ENCODE measurements at places on chromosomes 12 and 14.

- no peak for DNase-seq
Measured at GRCh38 chr12:2618291-2618995, 176.3 kb upstream of the FKBP4 start.

GRCh38 chr12:113470871-113471618 is 626 bp downstream of the LHX5 start:
- no peak for DNase-seq

GRCh38 chr12:32106517-32107358 is at the start of gene BICD1:
Gene BICD1 (plus strand): TSS chr12:32106847. CDS start chr12:32107332, 485 bp downstream.
- DNase-seq = peak; percentile 73

DNA sequence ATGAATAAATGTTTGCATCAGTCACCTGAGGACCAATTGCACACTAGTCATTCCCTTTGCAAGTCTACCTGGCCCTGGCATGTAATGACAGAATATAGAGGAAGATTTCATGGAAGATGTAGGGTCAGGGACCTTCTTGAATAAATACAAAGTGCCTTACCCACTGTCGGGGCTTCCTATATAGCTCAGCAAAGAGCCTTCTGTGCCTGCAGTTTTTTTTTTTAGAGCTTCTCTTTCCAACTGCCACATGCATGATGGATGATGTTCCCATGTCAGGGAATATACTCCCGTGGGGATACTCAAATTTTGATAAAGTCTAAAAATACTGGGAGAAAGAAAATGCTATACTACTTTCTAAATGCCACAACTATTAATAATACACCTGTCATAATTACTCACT is 176.7 kb downstream of the ADCK1 start:
- DNase-seq = no peak

DNA sequence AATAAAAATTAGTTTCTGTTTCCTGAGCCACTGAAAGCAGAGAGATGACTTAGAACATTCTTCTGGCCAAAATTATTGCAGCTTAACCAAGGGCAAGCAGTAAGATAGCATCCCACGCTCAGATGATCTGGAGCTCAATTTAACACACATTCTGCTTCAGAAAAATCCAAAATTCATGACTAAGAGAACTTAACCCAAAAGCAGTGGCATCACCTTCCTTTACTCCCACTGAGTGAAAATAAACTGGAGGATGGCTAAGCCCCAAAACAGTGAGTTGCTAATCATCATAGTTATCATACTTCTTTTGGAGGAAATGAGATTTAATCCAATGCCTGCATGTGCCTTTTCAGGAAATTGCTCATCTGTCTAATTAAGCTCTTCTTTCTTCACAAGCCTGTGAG is 195.4 kb downstream of the DUSP6 start:
- no peak for DNase-seq

DNA sequence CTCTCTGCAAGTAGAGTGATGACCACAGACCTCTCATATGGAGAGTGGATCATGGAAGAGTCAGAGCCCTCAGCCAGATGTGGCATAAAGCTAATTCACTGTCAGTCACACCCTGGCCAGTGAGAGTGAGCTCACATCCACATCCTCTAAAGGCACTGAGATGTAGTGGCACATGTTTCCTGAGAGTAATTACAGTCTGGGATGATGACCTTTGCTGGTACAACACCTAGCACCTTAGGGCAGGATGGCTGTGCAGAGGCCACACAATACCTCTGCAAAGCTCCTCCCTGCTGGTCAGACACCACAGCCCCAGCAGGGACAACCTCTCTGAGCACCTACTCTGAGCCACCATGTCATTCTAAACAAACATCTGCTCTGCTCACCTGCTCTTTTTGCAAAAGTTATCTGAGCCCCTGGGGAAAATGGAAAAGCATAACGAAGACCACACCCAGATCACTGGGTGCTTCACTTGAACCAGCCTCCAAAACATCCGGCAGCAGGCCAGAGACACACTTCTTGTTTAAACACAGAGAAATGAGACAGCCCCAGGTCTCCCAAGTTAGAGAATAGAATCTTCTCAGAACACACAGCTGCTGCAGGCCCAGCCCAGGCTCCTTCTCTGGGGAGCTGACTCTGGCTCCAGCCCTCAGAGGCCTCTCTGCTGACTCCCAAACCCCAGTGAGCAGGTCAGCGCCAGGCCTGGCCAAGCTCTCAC is 30.3 kb downstream of the PITPNM2 start:
- no peak for DNase-seq

- no peak for DNase-seq
Measured at GRCh38 chr12:22231078-22231477, 103.4 kb downstream of the ST8SIA1 start.

DNA sequence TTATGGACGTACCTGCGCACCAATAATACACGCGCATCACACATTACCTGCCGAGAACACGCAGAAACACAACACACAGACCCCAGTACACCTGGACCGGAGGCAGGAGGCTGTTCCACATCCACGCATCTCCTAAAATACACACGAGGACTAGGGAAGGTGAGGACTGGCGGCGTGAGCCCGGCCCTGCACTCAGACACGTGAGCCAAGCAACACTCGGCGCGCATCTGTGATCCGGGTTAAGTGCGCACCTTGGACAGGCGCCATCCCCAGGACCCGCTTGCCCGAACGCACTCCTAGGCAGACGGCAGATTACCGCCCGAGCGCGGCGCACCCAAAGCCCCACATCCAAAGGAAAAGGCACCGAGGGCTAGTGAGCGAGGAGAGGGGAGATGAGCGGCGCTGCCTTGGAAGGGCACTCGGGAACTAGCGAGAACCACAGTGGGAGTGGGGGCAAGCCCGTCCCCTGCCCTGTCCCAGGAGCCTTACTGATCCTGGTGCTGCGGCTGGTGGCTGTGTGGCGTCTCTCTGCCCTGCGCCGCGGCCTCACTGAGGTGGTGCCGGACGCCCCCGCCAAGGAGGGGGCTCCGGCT is 417 bp downstream of the GLS2 start:
- DNase-seq = no peak

DNA sequence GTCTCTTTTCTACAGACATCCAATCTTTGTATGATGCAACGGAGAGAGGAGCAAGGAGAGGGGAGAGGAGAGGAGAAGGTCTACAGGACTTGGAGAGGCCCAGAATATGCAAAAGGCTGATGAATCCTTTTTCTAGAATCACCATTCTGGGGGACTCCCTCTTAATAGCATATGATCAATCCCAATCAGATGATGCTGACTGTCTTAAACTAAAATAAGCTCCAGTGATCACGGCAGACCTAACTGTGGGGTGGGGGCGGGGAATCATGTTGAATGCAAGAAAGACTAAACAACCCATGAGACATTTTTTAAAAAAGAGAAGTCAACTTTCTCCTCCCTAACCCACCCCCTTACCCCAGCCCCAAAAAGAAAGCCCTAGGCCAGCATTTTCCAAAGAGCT is 33.4 kb downstream of the BTBD7 start:
- DNase-seq = no peak

- no peak for DNase-seq
Measured at GRCh38 chr14:58707949-58708348, 70.2 kb downstream of the DACT1 start.

DNA sequence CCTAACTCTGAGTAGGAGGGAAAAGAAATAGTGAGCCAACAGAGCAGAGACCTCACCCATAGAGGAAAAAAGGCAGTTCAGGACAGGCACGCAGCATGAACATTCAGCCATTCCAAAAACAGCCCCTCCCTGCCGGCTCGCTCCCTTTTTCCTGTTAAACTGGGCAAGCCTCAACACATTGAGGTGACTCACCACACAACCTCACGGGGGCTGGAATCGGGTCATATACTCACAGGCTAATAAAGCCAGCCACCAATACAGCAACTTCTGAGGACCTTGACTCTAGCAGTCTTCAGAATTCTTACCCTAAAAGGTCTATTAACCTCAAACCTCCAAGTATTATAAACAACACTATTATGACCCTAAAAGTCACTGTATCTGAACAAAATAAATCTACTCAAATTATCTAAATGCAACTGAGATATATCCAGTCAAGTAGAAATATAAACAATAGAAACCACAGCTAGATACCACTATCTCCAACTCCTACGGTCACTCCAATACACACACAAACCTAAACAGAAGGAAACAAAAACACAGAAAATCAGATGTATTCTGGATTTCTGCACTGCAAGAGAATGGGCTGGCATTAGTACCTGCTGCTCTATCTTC is 6.3 kb downstream of the YBX3 start:
- DNase-seq = no peak

DNA sequence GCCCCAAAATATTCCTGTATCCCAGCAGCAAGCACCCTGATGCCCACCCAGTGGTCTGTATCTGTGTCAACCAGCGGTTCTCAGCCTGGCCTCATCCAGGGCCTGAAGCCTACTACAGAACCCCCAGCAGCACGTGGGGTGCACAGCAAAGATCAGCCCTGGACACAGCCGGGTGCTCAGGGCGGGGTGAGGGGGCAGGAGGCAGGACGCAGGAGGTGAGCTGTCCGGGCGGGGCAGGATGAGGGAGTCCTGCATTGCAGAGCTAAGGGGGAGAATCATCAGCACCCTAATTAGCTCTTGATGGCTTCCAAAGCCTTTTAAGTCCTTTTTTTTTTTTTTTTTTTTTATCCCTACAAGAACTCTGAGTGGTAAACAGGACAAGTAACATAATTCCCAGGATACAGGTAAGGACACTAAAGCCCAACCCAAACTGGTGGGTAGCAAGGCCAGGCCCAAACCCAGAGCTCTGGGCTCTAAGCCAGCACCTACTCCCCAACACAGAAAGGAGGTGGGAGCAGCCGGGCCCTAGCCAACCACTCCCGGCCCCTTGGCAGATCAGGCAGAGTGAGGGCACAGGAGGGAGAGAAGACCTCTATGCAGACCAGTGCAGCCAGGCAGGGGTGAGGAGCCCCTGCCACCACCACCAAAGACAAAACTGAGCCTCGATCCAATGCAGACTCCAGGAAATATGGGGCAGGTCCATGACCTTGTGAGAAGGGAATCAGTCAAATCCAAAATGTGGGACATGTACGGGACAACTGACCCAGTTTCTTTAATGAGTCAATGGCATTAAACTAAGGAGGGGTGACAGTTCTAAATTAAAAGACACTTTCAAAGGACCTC is 32.3 kb upstream of the EIF5 start:
- no peak for DNase-seq

DNA sequence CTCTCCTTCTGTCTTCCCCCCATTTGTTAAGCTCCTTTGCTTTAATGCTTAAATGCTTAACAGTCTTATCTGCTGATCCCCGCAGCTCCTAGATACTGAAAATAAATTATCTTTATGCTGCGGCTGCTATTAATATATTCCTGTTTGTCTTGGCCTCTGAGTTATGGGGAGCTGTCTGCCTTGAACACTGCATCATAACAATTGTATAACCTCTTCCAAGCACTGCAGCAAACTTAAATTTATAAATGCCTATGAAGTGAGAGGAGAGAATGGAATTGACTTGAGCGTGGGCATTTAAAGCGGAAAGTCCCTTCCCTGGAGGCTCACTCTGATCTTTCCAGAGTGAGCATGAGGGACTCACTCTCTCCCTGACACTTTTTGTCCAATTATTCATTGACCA is 23.1 kb upstream of the DCP1B start:
- no peak for DNase-seq

GRCh38 chr12:3269594-3269993 is 192.4 kb downstream of the TSPAN9 start:
- DNase-seq = no peak

DNA sequence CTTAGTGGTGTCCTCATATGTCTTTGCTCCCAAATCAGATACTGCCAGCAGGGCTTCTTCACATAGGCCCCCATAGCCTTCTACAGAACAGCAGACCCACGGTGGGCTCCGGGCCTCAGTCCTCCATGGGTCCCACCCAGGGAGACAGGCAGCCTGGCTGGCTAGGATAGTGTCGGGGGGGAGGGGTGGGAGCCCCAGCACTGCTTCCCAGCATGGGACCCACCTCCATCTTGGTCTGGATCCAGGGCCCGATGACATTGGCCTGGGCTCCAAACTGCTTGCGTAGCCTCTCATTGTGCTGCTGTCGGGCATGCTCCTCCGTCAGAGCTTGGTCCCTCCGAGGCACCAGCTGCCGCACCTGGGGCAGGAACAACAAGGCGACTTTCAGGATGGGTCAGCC is 89.4 kb upstream of the ZFP36L1 start:
- no peak for DNase-seq

- no peak for DNase-seq
Measured at GRCh38 chr14:56290195-56290594, 172.0 kb downstream of the PELI2 start.

- no peak for DNase-seq
Measured at GRCh38 chr14:32426028-32426427, 96.9 kb downstream of the AKAP6 start.

GRCh38 chr12:122079033-122079531 is 526 bp downstream of the MLXIP start:
- DNase-seq = no peak

DNA sequence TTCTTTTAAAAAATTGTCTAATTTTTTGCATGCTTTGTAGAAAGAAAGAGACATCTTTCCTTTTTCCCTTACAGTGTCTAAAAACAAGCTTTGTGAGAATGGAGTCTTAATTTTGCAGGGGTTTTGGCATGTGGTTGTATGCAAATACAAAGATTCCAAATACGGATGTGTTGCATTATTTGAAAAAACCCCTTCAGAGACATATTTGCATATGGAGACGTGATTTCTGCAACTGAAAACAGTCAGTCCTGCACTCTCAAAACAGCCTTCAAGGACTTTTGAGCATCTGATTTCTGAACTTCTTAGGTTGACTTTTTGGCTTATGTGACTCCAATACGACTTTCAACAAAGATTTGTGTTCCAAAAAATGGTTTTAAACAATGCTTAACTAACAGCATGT is 7.8 kb downstream of the IRAK3 start:
- no peak for DNase-seq

GRCh38 chr12:97131220-97131981 is 224.3 kb downstream of the NEDD1 start:
- DNase-seq = no peak

DNA sequence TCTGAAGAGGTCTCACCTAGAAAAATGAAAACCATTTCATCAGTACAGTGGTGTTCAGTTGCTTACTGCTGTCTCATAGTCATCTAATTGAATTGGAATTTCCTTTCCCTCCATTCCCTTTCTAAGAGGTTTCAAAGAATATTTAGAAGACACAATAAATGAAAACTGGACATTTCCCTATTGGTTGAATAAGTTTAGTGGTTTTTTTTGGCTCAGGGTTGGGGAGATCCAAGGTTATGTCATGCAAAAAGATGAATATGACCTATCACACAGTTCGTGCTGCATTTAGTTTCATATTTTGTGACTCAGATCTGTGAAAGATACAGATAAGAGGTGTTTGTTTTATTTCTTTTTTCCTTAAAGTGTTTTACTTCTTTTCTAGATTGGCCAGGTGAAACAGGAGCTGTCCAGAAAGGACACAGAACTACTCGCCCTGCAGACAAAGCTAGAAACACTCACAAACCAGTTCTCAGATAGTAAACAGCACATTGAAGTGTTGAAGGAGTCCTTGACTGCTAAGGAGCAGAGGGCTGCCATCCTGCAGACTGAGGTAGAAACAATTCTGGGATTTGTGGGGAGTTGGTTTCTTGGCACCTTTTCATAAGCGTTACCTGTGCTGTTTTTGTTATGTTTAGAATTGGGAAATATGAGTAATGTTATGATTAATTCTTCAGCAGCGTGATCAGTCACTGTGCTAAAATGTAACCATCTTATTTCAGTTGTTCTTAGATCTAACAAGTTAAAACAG is 124.6 kb downstream of the ERC1 start:
- no peak for DNase-seq

GRCh38 chr14:100592972-100593371 is 5.8 kb upstream of the BEGAIN start:
- no peak for DNase-seq
